ENCODE measurements at places on chromosomes 5 and 9. TPM values are rescaled to one million over a fixed set of nuclear protein-coding genes. Genes with fewer than 3 reads are reported as not detected.

Gene MARVELD2
- 3.2 TPM for total RNA-seq

Gene FOXD4L3
- not detected for total RNA-seq

Gene SPINK6
- total RNA-seq, result 0.49 TPM

Gene DIRAS2
- not detected for total RNA-seq

Gene NUTM2F
- total RNA-seq, result not detected

Data from A549 treated with GW870086 at 1 μM for 4 hours (cell line).